ENCODE measurements at places on chromosomes 16 and 17.

DNA sequence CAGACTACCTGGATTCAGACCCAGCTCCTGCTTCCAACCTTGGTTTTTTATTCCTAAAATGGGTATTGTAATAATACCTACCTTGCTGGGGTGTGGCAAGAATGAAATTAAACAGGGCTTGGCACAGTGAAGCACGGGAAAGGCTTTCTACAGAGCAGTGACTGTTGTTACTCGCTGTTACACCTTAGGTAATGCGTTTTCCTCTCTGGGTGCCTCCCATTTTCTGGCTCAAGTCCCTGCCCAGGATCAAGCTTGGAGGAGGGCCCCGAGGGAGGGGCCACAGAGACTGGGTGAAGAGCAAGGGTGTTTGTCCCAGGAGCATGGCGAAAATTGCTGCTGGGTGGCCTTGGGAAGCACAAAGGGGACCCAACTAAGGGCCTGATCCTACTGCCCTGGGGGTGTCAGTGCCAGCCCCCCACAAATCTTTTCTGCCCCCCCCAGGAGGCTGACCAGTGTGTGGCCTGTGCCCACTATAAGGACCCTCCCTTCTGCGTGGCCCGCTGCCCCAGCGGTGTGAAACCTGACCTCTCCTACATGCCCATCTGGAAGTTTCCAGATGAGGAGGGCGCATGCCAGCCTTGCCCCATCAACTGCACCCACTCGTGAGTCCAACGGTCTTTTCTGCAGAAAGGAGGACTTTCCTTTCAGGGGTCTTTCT is 13.3 kb downstream of the MIEN1 start:
- DNase-seq, result no peak

GRCh38 chr17:57035971-57036481 is 49.0 kb upstream of the AKAP1 start:
- peak; percentile 69 for DNase-seq

- DNase-seq, result peak; percentile 54
Observed at GRCh38 chr17:39026980-39027451, 59.8 kb upstream of the FBXO47 start.

DNA sequence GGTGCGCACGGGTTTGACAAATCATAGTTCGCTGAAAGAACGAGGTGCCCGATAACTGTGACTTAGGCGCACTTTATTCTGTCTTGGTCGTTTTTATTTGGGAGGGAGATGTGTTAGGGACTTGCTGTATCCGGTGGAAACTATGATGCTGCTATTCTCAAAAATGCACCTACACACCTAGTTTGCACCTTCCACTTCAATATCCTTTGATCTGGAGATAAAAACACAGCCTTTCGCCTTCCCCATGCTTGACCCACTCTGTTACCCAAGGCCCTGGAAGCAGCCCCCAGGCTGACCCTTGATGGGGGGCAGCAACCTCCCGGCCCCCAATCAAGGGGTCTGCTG is 15.0 kb upstream of the FOXF1 start:
- DNase-seq, result no peak

DNA sequence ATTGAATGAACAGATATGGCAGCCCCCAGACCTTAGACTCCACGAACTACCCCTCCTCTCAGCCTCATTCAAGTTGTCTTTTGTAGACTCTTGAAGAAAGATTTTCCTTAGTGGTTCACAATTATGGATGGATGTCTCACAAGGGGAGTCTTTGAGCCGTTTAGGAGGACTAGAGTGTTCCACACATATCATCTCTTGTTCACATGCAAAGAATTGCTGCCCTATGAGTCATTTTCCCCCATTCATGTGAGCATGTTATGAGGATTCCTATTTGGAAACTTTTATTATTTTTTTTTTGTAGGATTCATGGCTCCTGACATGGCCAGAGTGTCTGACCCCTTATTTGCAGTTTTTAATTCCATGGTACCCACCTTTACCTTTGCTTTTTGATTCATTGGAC is 237.1 kb downstream of the SHISA9 start:
- no peak for DNase-seq

DNA sequence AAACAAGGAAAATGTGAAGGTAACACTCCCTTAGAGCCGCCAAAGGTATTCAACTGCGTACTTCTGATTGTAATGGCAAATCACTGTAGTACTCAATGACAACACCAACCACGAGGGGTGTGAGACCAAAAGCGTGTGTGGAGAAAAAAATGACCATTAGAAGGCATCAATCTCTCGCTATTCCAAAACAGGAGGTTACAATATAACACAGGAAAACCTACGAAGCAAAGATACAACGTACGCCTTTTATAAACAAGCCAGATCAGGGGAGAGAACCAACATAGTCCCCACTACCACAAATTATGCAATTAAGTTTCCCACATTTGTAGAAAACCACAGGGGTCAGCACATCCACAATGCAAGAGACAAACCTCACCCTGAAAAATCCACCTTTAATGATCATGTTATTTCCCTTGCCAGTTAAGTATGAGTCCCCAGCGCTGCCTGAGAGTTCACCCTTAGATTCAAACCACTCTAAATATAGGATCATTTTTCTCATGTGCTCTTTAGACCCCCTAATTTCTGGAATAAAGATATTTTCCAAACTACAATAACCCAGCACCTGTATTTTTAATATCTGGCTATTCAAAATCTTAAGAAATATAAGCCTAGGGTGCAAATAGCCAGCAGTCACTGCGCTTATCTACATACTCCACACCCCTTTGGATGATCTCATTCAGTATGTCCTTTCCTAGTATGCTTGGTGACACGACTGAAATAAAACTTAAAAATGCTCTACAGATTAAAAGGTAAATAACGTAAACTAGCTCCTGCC is 12.4 kb downstream of the TEX14 start:
- no peak for DNase-seq

DNA sequence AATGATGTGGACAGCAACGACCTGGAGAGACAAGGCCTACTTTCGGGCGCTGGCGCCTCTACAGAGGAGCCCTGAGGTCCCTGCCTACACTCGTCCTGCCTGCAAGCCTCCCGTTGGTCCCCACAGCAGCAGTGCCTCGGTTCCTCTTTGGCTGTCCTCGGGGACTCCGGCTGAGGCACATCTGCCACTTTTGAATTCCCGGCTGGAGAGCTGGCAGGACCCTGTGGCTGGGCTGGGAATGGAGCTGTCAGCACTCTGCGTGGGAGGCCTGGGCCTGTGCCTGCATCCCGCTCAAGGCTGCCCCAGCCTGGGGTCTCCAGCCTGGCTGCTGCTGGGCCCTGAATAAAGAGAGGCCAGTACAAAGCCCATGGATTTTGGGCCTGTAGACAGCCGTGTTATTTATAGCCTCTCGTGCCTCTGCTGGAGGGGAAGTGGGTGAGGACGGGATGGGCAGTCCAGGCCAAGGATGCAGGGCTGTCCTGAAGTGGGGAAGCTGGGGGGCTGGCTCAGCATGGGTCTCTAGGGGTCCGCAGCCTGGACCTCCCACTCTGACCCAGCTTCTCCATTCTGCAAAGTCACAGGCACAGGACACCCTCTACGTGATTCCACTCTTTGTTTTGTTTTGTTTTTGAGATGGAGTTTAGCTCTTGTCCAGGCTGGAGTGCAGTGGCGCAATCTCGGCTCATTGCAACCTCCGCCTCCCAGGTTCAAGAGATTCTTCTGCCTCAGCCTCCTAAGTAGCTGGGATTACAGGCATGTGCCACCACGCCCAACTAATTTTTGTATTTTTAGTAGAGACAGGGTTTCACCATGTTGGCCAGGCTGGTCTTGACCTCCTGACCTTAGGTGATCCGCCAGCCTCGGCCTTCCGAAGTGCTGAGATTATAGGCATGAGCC is 10.6 kb upstream of the SPNS2 start:
- DNase-seq, result no peak
